Airway epithelial cell (primary cell): ENCODE measurements at places on chromosomes 2 and 18. TPM values are rescaled to one million over a fixed set of nuclear protein-coding genes. Genes with fewer than 3 reads are reported as not detected.

Gene CNTNAP5
- not detected in 2 replicates for total RNA-seq

Gene GAD1
- 2.6 TPM in 1 of 2 replicates, not detected in the other for total RNA-seq

Gene MARCO
- not detected in 2 replicates for total RNA-seq

Gene CTAGE1
- not detected in 2 replicates for total RNA-seq

Gene LRP2
- total RNA-seq: not detected in 2 replicates

Gene NFE2L2
- total RNA-seq: 78.7 and 84.8 TPM in 2 replicates
